ENCODE measurements at places on chromosomes 11 and 22.

- peak; percentile 56 for DNase-seq
Observed at GRCh38 chr11:119316729-119317591, at the start of gene MCAM. Gene MCAM, minus strand, starts transcription at chr11:119317130. Its CDS starts 29 bp downstream, at chr11:119317101.

DNA sequence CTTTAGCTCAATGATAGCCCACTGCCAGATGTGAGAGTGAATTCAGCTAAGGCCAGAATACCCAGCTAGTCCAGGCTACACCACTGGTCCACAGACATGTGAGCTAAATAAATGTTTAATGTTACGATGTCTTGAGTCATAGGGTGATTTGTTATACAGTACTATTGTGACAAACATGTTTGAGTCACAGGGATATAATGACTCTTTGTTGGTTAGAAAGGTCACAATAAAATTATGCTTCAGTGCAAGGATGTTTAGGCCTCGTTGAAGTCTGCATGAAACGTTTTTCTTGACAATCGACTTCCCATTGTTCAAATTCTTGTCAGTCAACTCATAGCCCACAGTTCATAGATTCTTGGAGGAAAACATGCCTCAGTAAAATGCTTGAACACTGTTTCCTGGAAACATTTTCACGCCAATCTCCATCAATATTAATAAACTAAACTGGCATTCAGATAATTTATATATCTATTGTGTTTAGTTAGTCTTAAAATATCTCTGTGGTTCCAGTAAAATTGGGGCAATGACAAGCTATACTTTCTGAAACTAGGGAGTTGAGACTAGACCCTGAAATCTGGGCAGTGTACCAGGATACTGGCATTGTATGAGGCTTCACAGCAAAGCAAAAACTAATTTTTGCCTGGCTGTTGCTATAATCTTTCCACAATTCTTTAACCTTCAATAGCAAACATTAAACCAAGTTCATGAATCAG lies 650.8 kb upstream of the KIRREL3 start:
- DNase-seq, result no peak

GRCh38 chr22:20469110-20469868 lies 26.3 kb downstream of the KLHL22 start:
- DNase-seq, result no peak

DNA sequence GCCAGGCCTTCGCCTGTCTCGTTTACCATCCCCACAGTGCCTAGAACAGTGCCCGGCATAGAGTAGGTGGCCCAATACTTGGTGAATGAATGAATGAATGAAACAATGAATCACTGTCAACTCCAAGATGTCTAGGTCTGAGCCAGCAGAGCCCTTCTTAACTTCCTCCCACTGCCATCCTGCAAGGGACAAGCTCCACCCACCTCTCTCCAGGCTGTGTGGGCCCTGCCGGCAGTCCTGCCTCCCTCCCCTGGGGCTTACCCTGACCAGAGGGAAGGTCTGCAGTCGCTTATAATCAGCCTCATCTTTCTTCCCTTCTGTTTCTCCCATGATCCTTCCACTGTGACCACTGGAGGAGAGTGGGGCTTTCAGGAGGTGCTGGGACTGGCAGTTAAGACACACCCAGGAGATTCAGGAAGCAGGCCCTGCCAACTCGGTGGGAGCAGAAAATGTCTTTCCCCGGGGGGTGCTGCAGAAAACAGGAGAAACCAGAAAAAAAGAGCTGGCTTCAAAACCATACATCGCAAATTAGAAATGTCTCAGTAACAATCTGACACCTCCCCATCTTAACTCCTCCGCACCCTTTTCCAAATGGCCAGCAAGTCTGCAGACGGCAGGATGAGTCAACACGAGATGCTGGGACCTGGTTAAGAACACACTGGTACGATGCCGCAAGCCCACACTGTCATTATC lies 11.4 kb downstream of the DNAL4 start:
- DNase-seq, result no peak

- DNase-seq, result peak; percentile 74
Observed at GRCh38 chr11:72584293-72584938, 89.8 kb downstream of the PDE2A start.

- DNase-seq, result peak; percentile 45
Observed at GRCh38 chr11:124644426-124645280, 22.0 kb downstream of the TBRG1 start.

DNA sequence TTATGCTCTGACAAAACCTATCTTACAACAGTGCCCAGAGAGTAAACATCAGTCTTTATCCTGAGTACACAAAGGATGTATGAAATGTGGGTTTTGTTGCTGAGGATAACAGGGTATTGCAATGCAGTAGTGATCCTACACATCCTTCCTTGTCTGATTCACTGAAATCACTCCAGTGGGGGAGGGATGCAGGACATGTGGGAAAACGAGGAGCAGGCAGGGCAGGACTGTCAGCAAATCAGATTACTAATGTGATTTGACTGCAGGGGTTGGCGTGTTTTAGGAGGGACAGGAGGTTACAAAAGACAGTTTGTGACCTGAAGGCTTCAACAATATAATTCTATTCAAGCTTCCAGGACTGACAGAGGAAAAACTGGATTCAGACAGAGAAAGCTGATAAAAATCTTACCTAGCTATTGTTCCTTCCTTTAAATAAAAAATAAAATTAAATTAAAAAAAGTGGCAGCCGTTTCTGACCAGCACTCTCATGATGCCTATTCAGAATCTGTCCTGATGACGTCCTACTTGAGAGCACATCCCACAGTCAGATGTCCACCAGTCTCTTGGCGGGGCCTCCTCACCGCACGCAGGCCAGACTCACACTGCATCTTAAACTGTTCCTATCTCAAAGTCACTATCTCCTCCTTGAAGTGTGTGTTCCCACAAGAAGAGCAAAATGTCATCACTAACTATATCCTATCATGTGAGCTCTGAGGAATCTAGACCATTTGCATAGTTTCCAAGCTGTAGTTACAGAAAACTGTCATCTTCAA lies 50.6 kb upstream of the MN1 start:
- peak; percentile 45 for DNase-seq

DNA sequence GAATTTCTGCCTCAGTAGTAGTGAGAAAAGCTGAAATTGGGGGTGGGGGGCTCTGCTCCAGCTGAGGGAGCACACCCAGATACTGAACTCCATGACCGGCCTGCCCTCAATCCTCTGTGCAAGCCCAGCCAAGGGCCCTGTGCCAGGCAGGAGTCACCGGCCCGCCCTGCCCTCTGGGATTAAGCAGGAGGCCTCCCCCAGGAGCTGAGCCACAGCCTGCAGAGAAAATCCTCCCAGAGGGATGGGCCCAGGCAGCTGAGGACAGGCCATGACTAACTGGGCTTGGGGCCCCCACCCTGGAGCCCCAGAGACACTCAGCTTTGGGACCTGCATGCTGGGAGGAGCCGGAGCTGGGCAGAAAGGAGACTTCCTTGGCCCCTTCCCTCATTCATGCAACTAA lies 48.8 kb downstream of the MN1 start:
- DNase-seq, result peak; percentile 78

GRCh38 chr22:20234760-20235388 lies 33.2 kb downstream of the RTN4R start:
- no peak for DNase-seq

DNA sequence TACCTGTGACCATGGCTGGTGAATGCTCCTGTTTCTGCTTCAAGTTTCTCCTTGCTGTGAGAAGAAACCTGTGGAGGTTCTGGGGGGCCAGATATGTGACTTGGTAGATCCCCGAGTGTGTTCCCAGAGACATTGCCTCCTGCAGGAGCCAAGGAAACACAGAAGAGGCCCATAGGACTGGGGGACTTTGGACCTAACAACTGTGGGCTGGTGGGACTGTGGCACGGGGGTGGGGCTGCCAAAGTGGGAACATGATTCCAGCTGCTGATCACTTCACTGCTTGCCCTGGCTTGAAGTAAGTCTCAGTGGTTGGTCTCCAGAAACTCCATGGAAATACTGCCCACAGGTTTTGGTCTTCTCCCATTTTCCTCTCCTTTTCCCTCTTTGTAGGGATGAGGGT lies 4.1 kb upstream of the NR1H3 start:
- DNase-seq, result no peak

DNA sequence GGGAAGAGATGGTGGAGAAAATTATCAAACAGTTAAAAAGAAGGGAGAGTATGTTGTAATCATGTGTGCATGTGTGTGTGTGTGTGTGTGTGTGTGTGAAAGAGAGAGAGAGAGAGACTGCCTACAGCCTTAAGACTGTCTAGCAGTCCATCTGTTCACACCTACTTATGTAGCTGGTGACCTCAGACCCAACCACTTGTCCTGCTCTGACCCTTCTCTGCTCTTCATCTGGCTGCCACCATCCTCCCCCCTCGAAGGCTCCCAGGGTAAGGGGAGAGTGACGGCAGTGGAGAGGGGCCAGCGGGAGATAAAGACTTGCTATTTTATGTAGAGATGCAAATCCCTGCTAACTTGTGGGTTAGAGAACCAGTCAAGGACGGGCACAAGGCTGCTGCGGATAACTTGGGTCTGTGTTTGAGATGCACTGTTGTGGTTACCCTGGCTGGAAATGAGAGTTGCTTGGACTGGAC lies 24.9 kb upstream of the GRAMD1B start:
- DNase-seq, result peak; percentile 81

GRCh38 chr11:117232911-117233409 lies 489 bp downstream of the RNF214 start:
- peak; percentile 46 for DNase-seq

DNA sequence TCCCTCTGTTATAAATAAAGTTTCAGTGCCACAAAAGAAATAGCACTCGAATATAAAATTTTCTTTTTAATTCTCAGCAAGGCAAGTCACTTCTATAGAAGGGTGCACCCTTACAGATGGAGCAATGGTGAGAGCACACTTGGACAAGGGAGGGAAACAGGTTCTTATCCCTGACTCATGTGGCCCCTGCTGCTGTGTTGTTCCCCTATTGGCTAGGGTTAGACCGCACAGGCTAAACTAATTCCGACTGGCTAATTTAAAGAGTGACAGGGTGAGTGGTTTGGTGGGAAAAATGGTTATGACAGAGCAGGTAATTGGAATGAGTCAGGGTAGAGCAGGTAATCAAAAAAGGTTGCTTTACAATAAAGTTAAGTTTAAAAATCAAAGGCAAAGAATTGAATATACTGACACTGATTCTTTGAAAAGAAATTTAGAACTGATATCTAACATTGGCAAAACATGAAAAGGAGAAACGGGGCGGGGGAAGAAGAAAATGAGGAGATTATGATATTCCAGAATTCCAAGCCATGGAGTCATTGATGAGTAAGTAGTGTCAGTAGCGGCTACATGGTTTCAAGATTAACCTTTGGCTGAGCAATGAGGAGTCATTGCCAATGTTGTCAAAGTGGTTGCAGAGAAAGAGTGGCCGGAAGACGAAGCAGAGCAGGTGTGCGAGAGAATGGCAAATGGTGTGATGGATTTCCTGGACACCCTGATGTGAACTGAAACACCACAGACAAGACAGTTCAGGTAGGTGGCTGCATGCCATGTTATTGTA lies 48.4 kb upstream of the MRGPRX1 start:
- no peak for DNase-seq

DNA sequence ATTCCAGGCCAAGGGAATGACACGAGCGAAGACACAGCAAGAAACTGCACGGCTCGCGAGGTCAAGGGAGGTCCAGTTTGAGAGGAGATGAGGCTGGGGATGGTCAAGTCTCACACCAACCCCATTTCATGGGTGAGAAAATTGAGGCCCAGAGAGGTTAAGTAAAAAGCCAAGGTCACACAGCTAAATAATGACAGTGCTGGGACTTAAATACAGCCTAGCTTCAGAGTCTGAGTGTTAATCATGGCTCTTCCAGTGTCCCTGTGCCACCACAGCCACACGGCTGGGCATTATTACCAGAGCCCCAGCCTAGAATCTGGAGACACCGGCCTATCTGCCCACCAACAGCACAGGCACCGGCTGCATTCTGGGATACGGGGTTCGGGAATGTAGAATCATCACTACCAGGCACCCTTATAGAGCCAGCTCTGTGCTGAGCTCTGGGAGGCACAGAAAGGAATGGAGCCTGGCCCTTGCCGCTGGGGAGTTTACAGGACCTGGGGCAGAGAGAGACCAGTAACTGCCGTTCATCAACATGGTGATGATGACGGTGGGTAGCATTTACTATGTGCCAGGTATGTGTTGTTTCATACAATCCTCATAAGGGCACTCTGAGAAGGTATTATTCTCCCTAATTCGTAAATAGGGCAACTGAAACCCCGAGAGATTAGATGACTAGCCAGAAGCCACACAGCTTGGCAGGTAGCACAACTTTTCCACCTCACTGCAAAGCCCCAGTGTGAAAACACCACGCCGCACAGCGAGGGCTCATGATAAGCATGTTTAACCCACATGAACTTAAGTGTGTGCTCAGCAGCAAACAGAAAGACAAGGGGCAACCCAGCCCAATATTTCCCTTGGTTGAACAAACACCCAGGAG lies 51.8 kb downstream of the CD6 start:
- DNase-seq, result no peak

- DNase-seq, result no peak
Observed at GRCh38 chr22:37485395-37486223, 575 bp downstream of the MFNG start.

GRCh38 chr11:110830747-110831146 lies 118.5 kb upstream of the ARHGAP20 start:
- DNase-seq, result no peak

- DNase-seq, result no peak
Observed at GRCh38 chr11:1461826-1462697, 24.5 kb downstream of the MOB2 start.

- no peak for DNase-seq
Observed at GRCh38 chr11:19772480-19772879, 59.8 kb downstream of the NAV2 start.

DNA sequence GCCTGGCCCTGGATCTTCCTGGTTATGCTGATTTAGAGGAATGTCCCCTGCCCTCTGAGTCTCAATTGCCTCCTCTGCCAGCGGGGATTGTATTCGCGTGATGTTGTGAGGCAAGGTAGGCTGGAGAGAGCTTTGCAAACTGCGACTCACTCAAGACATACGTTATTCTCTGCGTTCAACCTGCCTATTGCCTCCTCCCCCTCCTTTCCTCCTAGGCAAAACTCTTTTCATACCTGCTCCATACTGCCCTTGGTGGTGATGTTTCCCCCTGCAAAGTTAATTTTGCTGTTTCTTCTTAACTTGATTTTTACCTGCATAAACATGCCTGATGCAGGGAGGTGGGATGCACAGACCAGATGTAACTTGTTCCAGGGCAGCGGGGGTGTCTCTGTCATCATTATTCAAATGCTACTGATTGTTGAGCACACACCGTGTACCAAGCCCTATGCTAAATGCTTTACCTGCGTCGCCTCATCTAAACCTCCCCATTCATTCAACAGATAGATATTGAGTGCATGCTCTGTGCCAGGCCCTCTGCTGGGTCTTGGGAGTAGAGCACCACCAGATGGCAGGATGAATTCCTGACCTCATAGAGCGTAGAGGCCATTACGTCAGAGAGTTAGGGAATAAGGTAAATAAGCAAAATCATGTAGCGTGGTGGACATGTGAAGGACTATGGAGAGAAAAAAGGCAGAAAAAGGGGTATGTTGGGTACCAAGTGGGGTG lies 29.0 kb downstream of the SGSM1 start:
- DNase-seq, result no peak

GRCh38 chr11:81033779-81034540 lies 1593.1 kb upstream of the TENM4 start:
- no peak for DNase-seq
